NCI-H1417 (cell line): ENCODE measurements at places on chromosomes 7 and 10.

DNA sequence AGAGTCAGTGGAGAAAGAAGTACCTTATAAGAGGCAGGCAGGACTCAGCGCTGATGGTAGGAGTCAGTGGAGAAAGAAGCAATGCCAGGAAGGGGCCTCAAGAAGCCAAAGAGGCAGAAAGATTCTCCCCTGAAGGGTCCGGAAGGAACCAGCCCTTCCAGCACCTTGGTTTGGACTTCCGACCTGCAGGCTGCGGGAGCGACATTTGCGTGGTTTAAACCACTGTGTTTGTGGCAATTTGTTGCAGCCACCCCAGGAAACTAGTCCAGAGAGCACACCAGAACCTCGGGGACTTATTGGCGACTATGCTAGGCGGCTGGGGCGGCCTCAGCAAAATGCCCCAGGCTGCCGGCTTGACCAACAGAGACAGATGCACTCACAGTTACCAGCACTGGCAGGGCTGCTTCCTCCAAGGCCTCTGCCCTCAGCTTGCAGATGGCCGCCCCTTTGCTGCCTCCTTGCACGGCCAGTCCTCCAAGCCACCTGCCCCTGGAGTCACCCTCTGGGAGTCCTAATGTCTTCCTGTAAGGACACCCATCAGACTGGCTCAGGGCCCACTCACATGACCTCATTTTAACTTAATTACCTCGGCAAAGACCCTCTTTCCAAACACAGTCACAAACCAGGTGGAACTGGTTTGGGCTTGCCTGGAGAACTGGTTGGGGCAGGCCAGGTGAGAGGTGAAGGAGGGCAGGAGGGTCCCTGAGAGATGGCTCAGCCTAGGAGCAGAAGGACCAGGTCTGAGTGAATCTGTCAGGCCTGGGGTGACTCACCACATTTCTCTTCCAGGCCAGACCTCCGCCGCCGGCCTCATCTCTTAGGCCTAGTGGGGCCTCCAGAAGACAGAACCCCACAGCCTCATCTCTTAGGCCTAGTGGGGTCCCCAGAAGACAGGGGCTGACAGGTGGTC is 26.1 kb downstream of the CALML3 start:
- DNase-seq, result no peak

- no peak for DNase-seq
Observed at GRCh38 chr7:151806952-151807775, 69.8 kb downstream of the PRKAG2 start.

- no peak for DNase-seq
Observed at GRCh38 chr10:4260483-4261124, 475.6 kb upstream of the KLF6 start.

- no peak for DNase-seq
Observed at GRCh38 chr7:132899-133298, 59.5 kb upstream of the FAM20C start.

- DNase-seq, result no peak
Observed at GRCh38 chr10:4830551-4830950, 4.5 kb downstream of the AKR1E2 start.

DNA sequence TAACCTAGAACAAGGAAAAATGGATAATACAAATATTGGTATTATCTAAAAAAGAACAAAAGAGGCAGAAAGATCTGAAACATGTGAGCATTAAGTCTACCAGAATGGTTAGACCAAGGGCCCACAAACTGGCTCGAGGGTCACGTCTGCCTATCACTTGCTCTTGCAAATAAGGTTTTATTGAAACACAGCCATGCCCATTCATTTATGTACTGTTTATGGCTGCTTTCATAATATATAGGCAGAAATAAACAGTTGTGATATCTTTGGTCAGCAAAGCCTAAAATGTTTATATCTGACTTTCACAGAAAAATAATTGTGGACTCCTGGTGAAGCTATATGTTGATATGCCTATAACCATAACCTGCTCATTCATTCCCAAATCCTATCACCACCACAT is 71.8 kb downstream of the AASS start:
- DNase-seq, result no peak

DNA sequence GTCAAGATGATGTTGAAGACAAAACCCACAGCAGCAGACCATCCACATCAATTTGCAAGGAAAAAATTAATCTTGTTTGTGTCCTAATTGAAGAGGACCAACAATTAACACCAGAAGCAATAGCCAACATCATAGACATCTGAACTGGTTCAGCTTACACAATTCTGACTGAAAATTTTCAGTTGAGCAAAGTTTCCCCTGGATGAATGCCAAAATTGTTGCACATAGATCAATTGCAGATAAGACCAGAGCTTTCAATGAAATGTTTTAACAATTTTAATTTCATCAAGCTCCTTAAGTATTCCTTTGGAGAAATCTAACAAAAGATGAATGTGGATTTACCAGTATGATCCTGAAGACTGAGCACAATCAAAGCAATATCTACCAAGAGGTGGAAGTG is 168.6 kb downstream of the CTNNA3 start:
- no peak for DNase-seq
